HCEC 1CT (cell line): ENCODE measurements at places on chromosomes 11 and 22.

DNA sequence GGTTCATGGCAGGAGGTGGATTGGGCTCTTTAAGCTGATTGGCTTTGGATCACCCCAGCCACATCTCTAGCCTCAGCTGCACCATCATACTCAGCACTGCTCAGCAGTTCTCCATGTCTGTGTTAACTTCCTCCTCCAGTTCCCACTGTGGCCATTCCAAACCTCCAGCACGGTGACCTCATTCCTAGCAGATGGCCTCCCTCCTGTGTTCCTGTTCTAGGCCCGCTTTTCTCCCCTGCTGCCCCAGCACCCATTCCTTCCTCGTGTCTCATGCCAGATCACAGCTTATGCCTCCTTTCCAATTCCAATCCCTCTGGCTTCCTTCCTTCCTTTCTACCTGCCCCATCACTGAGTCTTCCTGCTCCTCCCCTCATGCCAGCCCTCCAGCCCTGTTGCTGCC is 96.1 kb downstream of the MICAL2 start:
- peak; percentile 39 for DNase-seq

DNA sequence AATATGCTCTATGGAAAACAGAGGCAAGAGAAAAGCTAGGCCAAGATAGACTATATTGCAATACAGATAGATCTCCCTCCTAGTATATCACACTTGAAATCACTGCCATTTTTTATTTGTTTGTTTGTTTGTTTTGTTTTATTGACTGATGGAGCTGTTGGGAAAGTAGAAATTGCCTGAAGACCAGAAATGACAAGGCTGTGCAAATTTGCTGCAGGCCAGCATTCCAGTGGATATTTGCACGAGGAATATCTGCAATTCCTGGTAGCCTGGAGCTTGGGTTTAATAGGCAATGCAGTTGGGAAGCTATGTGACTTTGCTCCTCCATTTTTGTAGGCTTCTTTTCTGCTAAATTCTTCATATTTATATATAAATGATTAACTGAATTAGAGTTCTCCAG is 991.7 kb downstream of the LRRC4C start:
- no peak for DNase-seq

DNA sequence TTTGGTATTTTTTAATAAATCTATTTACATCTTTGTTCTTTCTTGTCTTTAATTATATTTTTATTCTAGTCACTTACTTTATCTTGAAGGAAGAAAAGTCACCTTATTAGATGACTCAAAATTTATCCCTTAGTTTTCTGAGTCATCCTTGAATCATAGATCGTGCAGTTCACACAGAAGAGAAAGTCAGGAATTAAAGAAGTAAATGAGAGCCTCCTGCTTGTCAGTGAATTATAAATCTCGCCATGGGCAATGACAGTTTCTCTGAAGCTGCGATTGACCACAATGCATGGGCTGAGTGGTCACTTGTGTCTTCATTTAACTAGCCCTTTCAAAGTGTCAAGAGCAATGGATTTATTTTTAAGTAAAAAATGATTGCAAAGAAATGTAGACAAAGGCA is 91.2 kb downstream of the LUZP2 start:
- peak; percentile 64 for DNase-seq

- no peak for DNase-seq
These were observed 37.2 kb downstream of the GRIK4 start for GRCh38 chr11:120548682-120549209.

- no peak for DNase-seq
These were observed 113.2 kb downstream of the NECTIN1 start for GRCh38 chr11:119615882-119616196.

- no peak for DNase-seq
These were observed 6.1 kb downstream of the C11orf91 start for GRCh38 chr11:33694346-33695050.

- no peak for DNase-seq
These were observed 77.8 kb upstream of the GNAZ start for GRCh38 chr22:22992474-22992873.

GRCh38 chr11:45683271-45684058 is 18.0 kb upstream of the CHST1 start:
- no peak for DNase-seq

- no peak for DNase-seq
These were observed 26.1 kb upstream of the SMIM38 start for GRCh38 chr11:69129647-69130046.

DNA sequence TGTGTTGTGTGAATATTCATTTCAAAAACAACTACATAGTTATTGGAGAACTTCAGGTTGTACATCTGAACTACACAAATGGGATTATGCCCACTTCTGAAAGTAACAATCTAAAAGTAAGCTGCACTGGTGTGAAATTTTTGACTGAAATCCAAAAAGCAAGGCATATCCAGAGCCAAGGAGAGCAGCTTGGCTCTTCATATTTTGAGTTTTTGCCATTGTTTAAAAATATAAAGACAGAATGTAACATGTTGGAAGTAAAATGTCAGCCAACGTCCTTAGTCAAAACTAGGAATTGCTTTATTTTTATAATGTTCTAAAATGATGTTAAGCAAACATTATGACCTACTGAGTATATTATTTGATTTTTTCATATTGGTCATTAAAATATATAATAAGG is 45.8 kb upstream of the NOX4 start:
- no peak for DNase-seq

GRCh38 chr11:78642979-78643675 is 68.5 kb upstream of the NARS2 start:
- DNase-seq: no peak

DNA sequence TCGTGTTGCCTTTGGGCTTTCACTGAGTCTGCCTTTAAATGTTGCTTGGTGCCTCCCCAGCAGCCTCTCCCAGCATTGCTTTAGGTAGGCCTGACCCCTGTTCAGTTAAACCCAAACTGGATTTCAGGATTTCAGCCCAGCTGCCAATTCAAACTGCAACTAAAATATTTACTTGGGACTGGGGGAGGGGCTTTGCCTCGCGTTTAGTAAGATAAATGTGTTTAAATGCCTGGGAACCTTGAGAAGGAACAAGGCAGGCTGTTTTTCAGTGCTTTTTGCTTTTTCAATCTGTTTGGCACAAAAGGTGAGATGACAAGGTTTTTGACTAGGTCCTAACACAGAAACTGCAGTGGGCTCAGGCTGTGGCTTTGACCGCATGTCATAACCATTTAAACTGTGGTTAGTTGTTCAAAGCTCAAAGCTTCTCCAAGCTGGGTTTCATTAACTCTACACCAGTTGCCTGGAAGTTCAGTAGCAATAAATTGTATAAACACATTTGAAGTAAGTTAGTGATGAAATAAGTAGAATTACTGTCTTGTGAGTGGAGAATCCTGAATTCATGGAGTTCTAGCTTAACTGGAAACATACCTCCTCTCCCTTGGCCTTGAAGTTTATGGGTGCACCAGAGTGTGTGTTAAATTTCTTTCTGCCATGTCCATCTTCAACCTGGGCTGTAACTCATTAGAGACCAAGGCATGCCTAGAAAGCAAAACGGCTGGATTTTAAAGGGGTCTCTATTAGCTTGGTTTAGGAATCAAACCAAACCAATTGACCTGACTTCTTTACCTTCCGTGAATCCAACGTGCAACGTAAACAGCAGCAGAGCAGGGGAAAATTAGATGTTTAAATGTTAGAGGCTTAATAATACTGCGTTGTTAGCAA is 3.6 kb downstream of the PKNOX2 start:
- DNase-seq: peak; percentile 29

- DNase-seq: no peak
These were observed 10.3 kb downstream of the SEC14L4 start for GRCh38 chr22:30495041-30495784.

GRCh38 chr22:44205516-44206329 is 25.0 kb downstream of the PARVG start:
- no peak for DNase-seq

DNA sequence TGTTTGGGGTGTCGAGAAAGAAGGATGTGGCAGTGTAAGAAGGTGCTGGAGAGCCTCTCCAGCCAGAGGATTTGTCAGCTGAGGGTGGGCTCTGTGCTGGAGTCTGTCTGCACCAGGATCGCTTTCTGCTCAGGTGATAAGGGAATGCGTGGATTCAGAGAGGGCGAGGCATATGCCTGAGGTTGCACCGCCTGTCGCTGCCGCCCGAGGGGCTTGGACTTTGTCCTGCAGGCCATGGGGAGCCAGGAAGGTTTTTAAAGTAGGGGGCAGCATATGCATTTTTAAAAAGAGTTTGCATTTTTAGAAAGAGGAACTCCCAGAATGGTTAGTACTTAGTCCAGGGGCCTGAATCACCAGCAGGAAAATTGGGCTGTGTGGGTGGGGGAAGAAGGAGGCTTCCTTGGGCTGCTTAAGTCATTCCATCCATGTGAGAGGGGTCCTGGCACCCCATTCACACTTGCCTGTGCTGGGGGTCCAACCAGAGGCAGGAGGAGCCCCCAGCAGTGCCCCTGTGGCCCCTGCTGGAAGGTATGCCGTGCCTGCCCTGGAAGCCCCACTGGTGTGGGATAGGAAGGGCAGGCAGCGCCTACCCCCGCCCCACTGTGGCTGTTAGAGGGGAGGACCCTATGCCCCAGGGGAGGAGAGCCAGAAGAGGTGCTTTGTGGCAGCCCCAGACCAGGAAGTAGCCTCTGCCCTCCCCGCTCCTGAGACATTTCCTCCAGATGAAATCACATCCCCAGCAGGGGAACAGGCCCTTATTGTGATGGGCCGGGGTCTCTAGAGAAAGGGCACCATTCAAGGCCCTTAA is 35.8 kb upstream of the MYRF start:
- DNase-seq: no peak

DNA sequence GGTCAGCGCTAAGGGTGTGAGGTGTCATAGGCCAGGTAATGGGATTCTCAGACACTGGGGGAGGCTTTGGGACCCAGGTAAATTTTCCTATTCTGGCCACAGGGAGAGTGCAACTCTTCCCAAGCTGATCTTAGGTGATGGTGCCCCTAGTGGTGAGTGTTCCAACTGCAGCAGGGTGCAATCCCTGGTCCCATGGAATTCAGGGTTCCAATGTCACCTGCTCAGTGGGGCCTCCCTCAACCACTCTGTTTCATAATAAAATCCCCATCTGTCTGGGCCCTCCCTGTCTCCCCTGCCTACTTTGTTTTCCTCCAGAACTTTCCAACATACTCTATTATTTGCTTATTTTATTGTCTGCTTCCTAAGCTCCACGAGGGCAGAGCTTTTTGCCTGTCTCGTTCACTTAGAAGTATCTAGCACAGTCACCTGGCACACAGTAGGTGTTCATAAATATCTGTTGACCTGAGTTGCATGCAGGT is 2.9 kb upstream of the SGSM1 start:
- DNase-seq: peak; percentile 20

- DNase-seq: no peak
These were observed 2.2 kb downstream of the BCR start for GRCh38 chr22:23182309-23183060.

DNA sequence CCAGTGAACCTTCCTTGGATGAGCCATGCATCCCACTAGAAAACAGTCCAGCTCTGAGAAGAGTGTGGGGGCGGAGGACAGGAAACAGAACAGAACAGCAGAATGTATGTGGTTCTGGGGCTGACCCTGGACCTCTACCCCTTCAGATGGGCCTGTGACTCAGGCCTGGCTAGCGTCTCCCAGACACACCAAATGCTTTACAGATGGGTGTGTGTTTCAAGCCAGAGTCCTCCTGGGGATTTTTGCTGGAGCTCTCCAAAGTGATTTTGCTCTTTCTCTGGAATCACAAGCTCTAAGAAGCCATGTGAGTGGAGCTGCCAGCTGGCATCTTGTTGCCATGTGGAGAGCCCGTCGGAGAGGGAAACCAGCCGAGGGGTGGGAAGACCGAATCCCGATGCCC is 13.2 kb upstream of the C1QTNF4 start:
- DNase-seq: peak; percentile 89

- DNase-seq: no peak
These were observed 83.7 kb downstream of the CADM1 start for GRCh38 chr11:115420505-115420904.

- no peak for DNase-seq
These were observed 30.4 kb downstream of the TBC1D22A start for GRCh38 chr22:46792841-46793261.

DNA sequence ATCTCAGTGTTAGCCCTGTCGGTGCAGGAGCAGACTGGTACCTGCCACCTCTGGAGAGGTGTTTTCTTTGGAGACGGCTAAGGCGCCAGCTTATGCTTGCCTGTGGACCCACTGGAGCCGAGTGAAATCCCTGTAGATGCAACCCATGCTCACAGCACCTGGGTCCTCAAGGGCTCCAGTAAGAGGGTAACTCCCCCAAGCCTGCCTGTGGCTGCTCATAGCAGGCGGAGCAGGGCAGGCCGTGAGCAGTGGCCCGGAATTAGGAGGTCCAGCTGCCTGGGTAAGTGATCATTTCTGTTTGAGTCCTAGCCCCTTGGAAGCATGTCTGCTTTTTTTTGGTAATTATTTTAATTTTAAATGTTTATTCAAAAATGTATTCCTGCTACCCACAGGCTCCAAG is 43.8 kb downstream of the NAT10 start:
- no peak for DNase-seq

DNA sequence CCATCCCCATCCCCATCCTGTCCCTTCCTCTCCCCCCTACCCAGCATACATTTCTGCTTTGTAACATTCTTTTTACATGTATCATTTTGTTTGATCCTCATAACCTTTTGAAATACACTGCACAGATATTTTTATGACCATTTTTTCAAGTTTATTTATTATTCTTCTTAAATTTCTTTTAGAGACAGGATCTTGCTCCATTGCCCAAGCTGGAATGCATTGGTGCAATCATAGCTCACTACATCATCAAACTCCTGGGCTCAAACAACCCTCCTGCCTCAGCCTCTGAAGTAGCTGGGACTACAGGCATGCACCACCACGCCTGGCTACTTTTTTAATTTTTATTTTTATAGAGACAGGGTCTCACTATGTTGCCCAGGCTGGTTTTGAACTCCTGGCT is 99.4 kb upstream of the AKIP1 start:
- peak; percentile 63 for DNase-seq

GRCh38 chr11:2375964-2376551 is 1.1 kb upstream of the CD81 start:
- DNase-seq: no peak

GRCh38 chr11:121300972-121301699 is 8.6 kb downstream of the SC5D start:
- DNase-seq: no peak

DNA sequence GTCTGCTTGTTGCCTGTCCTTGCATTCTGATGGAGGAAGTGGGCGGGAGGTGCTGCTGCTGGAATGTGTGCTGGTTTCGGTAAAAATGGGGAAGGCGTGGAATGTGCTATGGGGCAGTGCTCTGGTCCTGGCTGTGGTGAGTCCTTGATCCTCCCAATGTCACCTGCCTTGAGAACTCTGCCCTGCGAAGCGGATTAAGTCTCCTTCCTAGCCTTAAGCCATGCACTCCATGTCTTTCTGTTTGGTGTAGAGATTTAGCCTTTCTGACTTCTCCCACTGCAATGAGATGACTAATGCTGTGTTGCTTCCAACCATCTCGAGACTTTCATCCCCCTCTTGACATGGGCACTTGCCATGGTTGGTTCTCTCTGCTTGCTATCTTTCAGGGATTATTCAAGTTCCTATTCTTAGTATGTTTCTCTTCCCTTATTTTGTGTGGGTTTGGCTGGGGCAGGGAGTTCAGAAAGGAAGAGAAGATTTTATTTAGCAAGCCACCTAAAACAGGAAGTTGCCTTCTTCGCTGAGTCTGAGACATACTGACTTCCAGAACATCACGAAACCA is 687.9 kb downstream of the NTM start:
- DNase-seq: no peak
